ENCODE measurements at places on chromosomes 2 and 18.

DNA sequence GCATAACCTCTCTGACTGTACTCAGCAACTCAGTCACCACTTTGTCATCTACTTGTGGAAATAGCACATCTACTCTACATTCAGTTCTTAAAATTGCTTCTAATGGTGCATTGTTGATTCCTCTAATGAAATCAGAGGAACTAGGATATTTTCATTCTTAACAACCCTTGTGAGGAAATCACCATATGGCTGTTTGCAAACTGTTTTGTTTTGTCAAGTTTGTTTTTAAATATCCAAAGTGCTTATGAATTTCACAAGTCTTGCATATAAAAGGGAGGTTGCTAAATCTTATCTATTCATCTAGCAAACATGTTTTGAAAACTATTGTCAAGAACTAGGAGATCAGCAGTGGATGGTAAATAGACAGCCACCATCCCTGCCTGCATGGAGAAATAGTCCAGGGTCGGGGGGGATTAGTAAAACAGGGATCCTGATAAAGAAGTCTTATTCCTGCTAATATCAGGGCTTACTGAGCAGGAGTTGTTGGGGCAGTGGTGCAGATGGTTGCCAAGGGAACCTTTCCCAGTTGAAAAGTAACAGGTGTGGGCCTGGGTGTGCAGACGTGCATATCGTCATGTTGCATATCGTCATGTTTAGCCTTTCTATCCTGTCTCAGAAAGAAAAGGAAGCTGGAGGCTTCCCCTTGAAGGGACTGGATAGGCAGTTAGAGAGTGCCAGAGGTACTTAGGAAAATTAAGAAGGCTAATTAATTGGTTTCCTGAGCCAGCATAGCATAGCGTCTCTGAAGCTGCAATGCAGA is 7.5 kb upstream of the MYO3B start:
- no peak for ATAC-seq

DNA sequence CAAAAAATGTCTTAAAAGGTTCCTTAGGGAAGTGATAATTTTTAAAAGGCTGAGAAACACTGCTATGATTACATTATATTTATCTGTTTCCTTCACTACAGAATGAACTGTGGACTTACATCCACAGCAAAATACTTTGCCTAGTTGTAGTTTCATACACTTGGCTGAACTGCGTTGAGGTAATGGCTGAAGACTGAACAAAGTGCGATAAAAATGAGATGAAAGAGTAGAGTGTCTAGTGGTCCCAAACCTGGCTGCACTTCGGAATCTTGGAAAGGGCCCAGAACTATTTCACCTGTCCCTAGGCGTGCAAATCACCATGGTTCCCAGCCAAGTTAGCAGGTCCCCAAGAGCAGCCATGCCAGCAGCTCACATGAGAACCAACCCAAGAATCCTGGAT is 18.2 kb upstream of the IHH start:
- no peak for ATAC-seq

GRCh38 chr2:204973616-204974015 is 428.3 kb downstream of the PARD3B start:
- ATAC-seq: no peak

GRCh38 chr2:143679617-143680016 is 550.4 kb downstream of the ARHGAP15 start:
- no peak for ATAC-seq

DNA sequence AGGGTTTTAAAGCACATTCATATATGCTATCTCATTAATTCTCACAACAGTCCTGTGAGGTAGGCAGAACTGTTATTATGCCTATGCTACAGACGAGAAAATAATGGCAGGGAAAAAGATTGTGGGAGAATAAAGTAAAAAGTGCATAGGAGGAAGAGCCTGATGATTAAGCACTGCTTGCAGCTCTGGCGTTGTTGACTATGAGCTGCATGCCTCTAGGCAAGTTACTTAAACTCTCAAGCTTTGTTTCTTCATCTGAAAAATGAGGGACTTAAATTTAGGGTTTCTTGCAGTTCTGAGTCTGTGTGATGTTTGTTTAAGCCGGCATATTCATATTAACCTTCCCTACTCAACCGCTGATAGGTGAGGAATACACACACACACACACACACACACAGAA is 51.6 kb upstream of the RAPH1 start:
- ATAC-seq: no peak

GRCh38 chr2:84055816-84056215 is 403.3 kb downstream of the SUCLG1 start:
- ATAC-seq: no peak

DNA sequence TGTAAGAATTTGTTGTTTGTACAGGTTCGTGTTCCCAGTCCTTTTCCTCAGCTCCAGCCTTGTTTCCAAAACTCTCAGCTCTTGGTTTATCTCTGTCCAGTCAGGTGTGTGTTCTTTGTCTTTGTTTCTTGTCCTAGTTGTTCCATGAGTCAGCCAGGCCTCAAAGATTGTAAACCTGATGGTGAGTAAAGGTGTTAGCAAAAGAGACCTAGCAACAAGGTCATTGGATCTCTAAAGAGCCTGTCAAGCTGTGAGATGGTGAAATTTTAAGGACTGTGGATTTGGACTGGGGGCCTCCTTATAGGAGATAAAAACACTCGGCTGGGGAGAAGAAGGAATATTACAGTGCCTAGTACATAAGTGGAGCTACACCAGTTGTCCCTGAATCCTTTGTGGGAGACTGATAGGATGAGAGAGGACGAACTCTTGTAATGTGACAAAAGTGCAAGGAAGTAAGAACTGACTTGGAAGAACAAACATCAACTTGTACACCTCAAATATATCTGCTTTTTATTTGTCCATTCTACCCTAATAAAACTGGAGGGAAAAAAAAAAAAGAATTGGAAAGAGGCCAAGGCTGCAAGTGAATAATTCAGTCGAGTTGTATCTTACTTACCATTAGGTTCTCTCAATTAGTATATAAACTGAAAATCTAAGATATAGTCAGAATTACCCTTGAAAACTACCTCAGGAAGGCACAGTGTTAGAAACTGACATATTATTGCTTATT is 37.2 kb downstream of the ITGA6 start:
- ATAC-seq: no peak

DNA sequence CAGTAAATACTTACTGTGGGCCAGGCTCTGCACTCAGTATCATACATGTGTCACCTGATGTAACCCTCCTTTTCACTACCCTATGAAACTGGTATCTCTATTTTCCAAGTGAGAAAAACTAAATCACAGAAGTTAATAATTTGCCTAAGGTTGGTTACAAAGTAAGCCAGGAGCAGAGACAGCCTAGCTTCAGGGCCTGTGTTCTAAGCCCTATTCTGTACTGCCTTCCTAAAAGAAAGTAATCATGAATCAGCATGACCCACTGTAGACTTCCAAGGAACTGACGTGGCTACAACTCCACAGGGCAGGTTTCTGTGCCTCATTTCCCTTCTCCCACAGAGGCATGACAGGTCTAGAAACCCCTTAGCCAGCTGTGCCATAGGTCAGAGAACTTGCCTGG is 14.3 kb downstream of the ZNF142 start:
- no peak for ATAC-seq

DNA sequence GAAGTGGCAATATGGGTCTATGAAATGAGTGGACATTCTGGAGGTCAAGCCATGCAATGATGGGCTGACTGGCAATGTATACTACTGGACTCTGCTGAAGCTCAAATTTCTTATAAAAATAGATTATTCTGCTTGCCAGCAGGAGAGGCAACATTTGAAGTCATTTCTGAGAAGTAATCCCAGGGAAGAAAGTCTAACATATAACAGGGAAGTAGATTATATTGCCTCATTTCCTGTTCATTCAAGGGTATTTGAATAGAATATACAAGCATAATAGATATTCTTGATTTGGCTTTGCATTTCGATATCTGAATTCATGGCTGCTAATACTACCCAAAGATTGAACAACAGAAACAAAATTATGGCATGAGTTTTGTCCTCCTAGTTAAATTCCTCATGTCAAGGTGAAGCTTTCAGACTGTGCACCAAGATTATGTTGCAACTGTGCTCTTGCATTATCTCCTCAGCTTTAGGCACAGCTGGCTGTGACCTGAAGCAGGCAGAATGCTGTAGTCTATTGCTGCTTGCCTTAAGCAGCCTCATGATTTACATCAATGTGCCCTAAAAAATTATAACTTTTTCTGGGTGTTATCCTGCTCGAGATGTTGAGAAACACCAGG is 13.3 kb upstream of the TMX3 start:
- ATAC-seq: no peak

GRCh38 chr2:233928594-233929351 is 11.6 kb downstream of the TRPM8 start:
- no peak for ATAC-seq

- ATAC-seq: no peak
Observed at GRCh38 chr2:7007846-7008741, 90.9 kb downstream of the RNF144A start.

- ATAC-seq: no peak
Observed at GRCh38 chr2:223057569-223057968, 5.6 kb downstream of the KCNE4 start.

DNA sequence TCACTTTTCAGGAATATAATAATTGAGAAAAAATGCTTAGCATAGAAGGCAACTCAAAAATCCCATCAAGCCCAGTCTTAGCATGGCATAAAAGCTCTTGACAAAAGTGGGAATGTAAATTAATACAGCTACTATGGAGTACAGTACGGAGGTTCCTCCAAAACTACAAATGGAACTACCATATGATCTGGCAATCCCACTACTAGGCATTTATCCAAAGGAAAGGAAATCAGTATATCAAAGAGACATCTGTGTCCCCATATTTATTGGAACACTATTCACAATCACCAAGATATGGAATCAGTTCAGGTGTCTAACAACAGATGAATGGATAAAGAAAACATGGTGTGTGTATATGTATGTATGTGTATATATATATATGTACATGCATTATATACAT is 28.8 kb downstream of the ITGAV start:
- ATAC-seq: no peak

GRCh38 chr2:157897106-157897971 is 21.2 kb upstream of the ACVR1 start:
- peak; percentile 25 for ATAC-seq
